ENCODE measurements at places on chromosomes 1 and 21.

DNA sequence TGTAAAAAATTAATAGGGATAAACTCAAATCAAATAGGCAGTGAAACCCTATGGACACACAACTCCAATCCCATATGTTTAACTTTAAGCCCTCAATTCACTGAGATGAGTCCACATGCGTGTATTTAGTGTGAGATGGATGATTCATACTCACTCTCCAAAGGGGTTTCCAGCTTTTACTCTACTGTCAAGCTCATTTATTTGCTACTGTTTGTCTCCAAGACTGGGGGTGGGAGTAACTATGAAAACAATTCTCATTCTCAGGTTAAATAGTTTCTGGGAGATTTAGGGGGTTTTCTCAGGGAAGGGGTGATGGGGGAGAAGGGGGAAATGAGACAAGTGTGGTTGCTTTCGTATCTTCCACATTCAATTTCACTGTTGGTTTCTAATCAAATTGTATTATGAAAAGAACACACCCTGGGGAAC, 2.7 kb downstream of the RAB29 start:
- DNase-seq, result no peak

GRCh38 chr1:38089712-38090360, 43.2 kb upstream of the POU3F1 start:
- DNase-seq, result no peak

DNA sequence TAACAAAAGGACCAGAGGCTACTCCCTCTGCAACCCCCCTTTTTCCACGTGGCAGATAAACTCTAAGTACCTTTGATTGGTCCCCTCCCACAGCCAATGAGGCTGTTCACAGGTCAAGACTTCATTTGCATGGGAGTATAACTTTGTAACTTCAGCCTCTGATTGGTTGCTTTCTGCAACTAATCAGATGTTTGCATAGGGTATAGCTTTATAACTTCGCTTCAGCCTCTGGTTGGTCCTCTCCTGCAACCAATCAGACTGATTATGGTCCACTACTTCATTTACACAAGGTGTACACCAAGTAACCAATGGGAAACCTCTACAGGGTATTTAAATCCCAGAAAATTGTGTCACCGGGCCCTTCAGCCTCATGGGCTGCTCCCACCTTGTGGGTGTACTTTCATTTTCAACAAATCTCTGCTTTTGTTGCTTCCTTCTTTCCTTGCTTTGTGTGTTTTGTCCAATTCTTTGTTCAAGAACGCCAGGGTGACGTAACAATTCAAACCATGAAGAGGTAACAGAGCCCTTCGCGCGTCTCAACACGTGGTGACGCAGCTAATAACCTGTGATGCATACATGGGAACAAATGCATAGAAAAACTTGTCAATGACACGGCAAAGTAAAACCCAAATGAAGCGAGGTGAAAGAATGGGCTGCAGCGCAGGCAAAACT, 47.2 kb downstream of the VPS26C start:
- DNase-seq, result peak; percentile 12

GRCh38 chr1:205111354-205111753, 10.4 kb downstream of the RBBP5 start:
- no peak for DNase-seq

DNA sequence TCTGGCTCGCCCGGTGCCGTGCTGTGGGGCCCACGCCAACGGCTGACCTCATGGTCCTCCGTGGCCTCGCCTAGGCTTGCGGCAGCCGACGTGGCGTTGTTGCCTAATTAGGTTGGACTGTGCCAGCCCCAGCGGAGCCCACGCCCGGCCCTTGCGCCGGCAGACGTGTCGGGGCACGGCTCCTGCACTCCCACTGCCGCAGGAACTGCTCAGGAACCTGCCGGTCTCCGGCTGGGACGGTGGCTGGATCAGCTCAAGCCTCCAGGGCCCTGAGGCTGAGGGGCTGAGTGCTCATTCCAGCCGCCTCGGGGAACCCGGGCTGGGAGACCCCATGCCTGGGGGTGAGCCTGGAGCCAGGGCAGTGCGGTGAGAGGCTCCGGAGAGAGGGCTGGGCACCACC, 16.1 kb upstream of the PEX10 start:
- no peak for DNase-seq

- no peak for DNase-seq
These were observed 66.8 kb downstream of the DOP1B start for GRCh38 chr21:36223451-36223850.

- DNase-seq, result no peak
These were observed 8.5 kb upstream of the NID1 start for GRCh38 chr1:236073307-236073897.

DNA sequence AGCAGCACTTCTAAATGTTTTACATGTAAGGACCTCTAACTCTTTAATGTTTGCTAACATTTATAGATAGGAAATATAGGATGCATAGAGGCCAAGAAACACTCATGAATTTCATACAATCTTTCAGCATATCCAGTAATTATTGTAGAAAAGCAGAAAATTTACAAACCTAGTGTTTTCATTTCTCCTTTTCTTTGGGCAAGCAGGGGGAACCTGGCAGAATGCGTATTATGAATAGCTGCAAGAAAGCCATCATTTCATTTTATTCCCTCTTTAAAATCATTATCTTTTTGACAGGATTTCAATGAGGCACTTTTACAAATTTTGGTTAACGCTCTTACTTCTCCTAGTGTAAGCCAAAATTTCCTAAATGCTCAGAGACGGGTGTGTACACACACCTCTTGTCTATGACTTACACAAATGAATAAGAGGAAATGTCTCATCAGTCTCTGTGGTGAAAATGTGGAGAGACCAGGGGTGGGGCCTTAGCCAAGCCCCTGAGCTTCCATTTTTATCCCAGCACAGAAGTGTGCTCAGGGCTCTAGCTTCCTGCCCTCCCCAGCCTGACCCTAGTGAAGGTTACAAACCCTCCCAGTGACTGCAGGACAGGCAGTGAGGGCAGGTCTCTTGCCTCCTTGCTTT, 91.6 kb downstream of the LRRC8C start:
- peak; percentile 43 for DNase-seq

- no peak for DNase-seq
These were observed 21.5 kb downstream of the FGGY start for GRCh38 chr1:59318271-59318860.

Data from stimulated activated CD4-positive, alpha-beta T cell treated with anti-CD3 and anti-CD28 coated beads, Interleukin-4, amount 100 ng/mL, for 4 hours (primary cell).